ENCODE measurements at places on chromosomes 3 and 15.

- no peak for DNase-seq
- H3K36me3 ChIP-seq = no peaks in the 10 kb centered on the region
- H3K27me3 ChIP-seq = no peaks in the 10 kb centered on the region
- H3K4me1 ChIP-seq = peaks cover 6% of the 10 kb centered on the region
- no peak overlapping the region for H3K27ac ChIP-seq
Observed at GRCh38 chr3:8845641-8846040, 76.2 kb upstream of the OXTR start.

- H3K4me3 ChIP-seq = peak overlapping the region; percentile 35
- DNase-seq = peak; percentile 96
- H3K36me3 ChIP-seq = no peaks in the 10 kb centered on the region
- no peaks in the 10 kb centered on the region for H3K27me3 ChIP-seq
- peaks cover 70% of the 10 kb centered on the region for H3K4me1 ChIP-seq
Observed at GRCh38 chr15:98785807-98786621, 137.7 kb downstream of the IGF1R start.

DNA sequence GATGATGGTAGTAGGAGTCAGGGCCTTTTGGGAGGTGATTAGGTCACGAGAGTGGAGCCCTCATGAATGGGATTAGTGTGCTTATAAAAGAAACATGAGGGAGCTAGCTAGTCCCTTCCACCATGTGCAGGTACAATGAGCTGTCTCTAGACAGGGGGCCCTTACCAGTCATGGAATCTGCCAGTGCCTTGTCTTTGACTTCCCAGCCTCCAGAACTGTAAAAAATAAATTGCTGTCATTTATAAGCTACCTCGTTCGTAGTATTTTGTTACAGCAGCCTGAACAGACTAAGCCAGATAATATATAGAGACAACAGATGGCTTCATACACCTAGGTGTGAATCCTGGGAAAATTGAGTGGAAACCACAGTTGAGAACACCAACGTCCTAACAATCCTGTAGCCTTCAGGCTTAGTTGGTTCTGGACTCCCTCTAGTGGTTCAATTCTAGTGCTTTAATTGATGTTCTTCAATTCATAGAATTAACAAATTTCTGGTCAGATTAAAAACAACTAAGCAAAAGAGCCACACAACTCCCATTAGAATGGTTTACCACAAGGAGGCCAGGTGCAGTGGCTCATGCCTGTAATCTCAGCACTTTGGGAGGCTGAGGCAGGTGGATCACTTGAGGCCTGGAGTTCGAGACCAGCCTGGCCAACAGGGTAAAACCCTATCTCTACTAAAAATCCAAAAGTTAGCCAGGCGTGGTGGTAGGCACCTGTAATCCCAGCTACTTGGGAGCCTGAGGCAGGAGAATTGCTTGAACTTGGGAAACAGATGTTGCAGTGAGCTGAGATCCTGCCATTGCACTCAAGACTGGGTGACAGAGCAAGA is 21.3 kb upstream of the GATM start:
- no peaks in the 10 kb centered on the region for H3K36me3 ChIP-seq
- peaks cover 50% of the 10 kb centered on the region for H3K27me3 ChIP-seq
- H3K4me3 ChIP-seq = no peak overlapping the region
- H3K27ac ChIP-seq = no peak overlapping the region
- peaks cover 11% of the 10 kb centered on the region for H3K4me1 ChIP-seq

- H3K4me3 ChIP-seq = no peak overlapping the region
- H3K27ac ChIP-seq = no peak overlapping the region
- DNase-seq = no peak
- no peaks in the 10 kb centered on the region for H3K4me1 ChIP-seq
Observed at GRCh38 chr3:104137116-104137515, 1229.6 kb upstream of the ALCAM start.

- no peaks in the 10 kb centered on the region for H3K36me3 ChIP-seq
- DNase-seq = no peak
- H3K4me1 ChIP-seq = peaks cover 38% of the 10 kb centered on the region
Observed at GRCh38 chr3:187568171-187568570, 102.0 kb downstream of the SST start.

All from neural progenitor cell (in vitro differentiated cells).